ENCODE measurements at places on chromosomes 3 and 15.

GRCh38 chr3:115975353-115975752 is 352.0 kb downstream of the GAP43 start:
- DNase-seq, result no peak

GRCh38 chr3:69823743-69824142 is 84.5 kb downstream of the MITF start:
- DNase-seq, result no peak

GRCh38 chr3:106333911-106334618 is 465.3 kb upstream of the CBLB start:
- DNase-seq, result peak; percentile 43

GRCh38 chr3:38165722-38166387 is 518 bp downstream of the OXSR1 start:
- DNase-seq, result peak; percentile 18

DNA sequence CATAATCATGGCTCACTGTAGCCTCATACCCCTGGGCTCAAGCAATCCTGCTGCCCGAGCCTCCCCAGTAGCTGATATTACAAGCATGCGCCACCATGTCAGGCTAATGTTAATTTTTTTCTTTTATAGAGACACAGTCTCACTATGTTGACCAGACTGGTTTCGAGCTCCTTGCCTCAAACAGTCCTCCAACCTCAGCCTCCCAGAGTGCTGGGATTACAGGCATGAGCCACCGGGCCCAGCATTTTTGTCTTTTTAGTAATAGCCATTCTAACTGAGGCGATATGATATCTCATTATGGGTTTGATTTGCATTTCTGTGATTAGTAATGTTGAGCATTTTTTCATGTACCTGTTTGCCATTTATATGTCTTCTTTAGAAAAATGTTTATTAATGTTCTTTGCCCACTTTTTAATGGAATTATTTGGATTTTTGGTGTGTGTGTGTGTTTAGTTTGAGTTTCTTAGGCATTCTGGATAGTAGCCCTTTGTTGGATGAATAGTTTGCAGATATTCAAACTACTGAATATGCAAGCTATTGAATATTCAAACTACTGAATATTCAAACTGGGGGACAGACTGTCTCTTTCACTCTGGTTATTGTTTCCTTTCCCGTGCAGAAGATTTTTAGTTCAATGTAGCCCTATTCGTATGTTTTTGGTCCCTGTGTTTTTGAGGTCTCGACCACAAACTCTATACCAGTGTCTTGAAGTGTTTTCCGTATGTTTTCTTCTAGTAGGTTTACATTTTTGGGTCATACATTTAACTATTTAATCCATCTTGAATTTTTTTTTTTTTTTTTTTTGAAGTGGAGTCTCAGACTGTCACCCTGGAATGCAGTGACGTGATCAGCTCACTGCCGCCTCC is 39.2 kb downstream of the CCDC66 start:
- DNase-seq, result no peak

GRCh38 chr15:89201465-89202005 is 19.8 kb downstream of the RLBP1 start:
- DNase-seq, result no peak

DNA sequence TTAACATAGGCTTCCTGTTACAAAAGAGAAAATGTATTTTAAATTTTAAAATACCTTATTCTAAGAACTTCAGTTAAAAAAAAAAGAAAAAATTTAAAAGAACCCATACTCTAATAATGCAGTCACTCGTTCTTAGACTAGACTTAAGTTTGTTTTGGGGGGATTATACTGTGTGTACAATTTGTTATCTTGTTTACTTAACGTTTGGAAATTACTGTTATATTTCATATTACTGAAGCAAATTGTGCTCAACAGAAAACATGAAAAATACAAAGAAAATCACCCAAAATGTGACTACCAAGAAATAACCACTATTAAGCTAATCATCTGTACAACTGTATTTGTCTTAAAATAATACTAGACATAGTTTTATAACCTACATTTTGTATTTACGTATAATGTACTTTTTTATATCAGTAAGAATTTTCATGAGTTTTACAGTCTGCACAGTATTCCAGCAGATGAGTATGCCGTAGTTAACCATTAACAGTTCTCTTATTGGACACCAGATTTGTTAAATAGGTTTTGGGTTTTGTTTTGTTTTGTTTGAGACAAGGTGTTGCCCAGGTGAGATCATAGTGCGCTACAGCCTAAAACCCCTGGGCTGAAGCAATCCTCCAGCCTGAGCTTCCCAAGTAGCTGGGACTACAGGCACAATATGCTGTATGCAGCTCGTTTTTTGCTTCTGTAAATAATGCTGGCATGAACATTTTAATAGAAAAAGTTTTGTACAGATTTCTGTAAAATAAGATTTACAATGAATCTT is 88.8 kb upstream of the CHD2 start:
- no peak for DNase-seq

GRCh38 chr15:69760890-69761568 is 308.4 kb downstream of the RPLP1 start:
- DNase-seq, result peak; percentile 60

DNA sequence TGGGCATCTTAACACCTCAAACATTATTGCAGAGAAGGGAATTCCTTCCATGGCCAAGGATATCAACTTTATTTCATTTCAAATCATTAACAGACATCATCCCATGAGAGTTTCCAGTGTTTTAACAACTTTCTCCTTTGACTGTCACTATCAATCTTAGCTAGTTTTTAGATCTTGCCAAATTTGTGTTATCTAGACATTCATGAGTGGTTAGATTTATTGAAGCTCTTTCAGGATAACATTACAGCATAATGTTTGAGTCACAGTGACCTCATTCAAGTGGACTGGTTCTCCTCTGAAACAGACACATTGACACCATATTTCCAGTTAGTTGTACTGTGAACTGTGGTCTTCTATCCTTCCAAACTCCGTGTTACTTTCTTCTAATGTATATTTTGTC is 8.6 kb upstream of the TNFAIP8L3 start:
- no peak for DNase-seq

- DNase-seq, result no peak
These were observed 51.4 kb upstream of the RNF7 start for GRCh38 chr3:141686466-141687291.

DNA sequence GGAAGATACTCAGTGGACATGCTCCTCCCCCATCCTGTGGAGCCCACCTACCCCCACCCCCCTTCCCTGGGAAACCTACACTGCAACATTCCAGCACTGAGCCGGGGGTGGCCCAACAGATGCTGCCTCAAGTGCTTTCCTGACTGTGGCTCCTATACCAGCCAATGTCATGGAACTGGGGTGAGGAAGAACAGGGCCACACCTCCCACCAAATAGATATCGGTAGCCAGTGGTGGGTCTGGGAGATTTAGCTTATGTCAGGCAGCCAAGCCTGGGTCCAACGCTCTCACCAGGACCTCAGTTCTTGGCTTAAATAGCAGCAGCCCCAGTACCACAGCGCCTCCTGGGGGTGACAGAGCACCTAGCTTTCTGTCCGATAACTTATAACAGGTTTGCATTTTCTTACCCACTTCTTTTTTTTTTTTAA is 30.3 kb downstream of the CDC25A start:
- DNase-seq, result peak; percentile 31

- no peak for DNase-seq
These were observed 28.7 kb downstream of the USP8 start for GRCh38 chr15:50452927-50453326.

Measured in activated CD4-positive, alpha-beta T cell treated with anti-CD3 and anti-CD28 coated beads for 24 hours (primary cell).